ENCODE measurements at places on chromosomes 12 and 14.
A peak's percentile ranks its signal among the peaks of the same experiment; 100 is the strongest.

- no peak for DNase-seq
Observed at GRCh38 chr12:111451649-111452129, 46.0 kb downstream of the SH2B3 start.

DNA sequence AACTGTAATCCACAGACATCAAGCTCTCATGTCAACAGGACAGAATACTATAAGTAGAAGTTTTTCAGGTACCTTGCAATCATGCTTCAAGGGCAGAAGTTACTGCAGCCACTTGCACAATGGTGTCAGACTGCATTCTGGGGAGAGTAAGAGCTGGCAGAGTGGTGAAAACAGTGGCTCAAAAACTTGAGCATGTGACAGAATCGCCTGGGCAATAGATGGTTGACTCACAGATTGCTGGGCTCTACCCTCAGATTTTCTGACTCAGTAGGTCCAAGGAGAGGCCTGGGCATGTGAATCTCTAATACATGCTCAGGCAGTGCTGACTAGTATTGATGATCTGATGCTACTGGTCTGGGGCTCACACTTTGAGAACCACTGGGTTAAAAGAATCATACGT lies 187.8 kb downstream of the TBX5 start:
- no peak for DNase-seq

- no peak for DNase-seq
Observed at GRCh38 chr14:91374879-91375702, 42.5 kb downstream of the CCDC88C start.

DNA sequence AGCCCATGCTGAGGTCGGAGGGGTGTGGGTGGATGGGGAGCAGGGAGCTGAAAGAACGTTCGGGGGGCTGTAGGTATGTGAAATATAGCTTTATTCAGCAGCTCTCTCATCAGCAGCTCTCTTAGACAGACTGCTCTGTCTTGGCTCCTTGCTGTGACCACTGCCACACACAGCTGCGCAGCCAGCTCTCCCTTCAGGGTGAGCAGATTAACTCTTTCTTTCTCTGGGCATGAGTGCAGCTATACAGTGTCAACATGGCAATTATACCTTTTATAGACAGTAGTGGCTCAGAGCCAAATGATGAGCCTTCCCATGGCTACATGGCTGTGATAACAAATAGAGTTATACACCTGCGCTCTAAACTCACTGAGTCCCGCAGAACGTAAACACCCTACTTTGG lies 137.7 kb upstream of the NEDD1 start:
- DNase-seq, result no peak

- DNase-seq, result no peak
Observed at GRCh38 chr14:50533806-50534205, 1.4 kb upstream of the MAP4K5 start.

- DNase-seq, result no peak
Observed at GRCh38 chr12:132169376-132169775, 25.1 kb downstream of the NOC4L start.

- no peak for DNase-seq
Observed at GRCh38 chr14:30521899-30522736, 36.8 kb upstream of the G2E3 start.

GRCh38 chr12:64088431-64089349 lies 133.4 kb downstream of the KICS2 start:
- DNase-seq, result no peak

DNA sequence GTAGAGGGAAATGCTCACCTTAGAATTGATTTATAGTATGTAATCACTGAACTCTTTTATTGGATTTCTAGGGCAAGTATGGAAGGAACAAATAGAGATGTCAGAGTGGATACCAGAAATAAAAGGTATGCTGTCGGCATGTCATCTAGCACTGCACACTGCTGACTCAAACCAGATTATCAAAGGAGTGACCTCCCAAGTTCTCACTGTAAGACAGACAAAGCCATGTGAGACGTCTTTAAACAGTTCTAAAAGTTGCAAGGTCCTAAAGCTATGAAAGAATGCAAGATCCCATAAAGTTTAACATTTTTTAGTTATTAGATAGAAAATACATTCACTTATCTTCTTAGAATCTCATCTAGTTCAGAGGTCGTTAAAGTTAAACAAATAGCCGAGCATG lies 70.0 kb upstream of the CPM start:
- DNase-seq, result no peak

DNA sequence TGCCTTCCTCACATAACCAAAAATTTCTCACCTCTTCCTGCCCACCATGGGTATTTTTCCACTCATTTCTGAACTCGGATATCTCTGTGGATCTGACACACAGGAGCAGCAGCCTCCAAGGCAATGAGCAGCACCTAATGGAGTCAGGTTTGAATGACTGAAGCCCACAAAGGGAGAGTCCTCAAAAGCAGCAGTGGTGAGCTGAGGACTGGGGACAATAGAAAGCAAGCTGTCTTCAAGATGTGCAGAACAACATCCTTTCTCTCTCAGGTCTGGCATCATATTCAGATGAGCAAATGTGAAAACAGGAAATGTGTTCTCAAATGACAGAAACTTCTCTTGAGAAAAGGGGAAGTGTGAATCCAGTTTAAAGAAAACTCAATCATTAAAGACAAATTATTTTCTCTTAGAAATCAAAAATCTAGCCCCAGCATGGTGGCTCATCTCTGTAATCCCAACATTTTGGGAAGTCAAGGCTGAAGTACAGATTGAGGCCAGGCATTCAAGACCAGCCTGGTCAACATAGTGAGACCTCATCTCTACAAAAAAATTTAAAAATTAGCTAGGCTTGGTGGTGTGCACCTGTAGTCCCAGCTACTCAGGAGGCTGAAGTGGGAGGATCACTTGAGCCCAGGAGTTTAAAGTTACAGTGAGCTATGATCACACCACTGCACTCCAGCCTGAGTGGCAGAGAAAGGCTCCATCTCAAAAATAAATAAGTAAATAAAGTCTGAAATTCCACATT lies 54.2 kb downstream of the C12orf42 start:
- DNase-seq, result peak; percentile 16

- no peak for DNase-seq
Observed at GRCh38 chr12:45933504-45933903, 56.9 kb downstream of the SCAF11 start.

DNA sequence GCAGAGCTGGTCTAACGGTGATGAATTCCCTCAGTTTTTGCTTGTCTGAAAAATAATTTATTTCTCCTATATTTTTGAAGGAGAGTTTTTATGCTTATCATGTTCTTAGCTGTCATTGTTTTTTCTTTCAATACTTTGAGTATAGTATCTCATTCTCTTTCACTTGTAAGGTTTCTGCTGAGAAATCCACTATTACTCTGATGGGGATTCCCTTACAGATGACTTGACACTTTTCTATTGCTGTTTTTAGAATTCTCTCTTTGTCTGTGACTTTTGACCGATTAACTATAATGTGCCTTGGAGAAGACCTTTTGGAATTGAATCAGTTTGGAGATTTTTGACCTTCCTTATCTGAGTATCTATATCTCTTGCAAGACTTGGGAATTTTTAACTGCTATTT lies 139.6 kb downstream of the PRKD1 start:
- no peak for DNase-seq

DNA sequence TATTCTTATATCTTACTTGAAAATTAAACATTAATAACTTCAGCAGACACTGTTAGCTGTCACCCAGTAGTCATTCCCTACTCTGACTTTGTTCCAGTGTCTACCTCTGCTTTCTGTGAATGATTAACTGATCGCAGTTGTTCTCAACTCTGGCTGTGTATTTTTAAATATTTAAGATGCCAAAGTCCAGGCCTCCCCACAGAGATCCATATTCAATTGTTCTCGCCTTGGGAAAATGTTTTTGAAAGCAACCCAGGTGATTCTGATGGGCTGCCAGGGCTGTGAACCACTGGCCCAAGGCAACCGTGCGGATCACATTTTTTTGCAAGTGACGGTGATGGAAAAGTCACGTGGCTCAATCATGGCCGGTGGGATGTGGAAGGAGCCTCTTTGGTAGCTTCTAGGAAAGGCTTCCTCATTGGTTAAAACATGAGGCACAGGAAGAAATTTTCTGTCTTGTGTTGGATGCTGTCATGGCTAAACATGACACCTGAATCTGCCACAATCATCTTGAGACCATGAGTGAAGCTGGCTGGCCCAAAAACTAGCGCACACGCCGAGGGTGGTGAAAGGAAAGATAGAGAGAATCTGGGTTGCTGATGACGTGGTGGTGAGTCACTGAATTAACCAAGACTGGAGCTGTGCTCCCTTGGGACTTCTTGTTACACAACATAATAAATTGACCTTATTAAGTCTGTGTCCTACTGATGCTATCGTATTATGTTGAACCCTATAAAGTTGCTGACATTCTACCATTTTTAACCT lies 37.2 kb downstream of the RDH12 start:
- no peak for DNase-seq

GRCh38 chr12:93813972-93814821 lies 137.0 kb downstream of the CRADD start:
- no peak for DNase-seq

DNA sequence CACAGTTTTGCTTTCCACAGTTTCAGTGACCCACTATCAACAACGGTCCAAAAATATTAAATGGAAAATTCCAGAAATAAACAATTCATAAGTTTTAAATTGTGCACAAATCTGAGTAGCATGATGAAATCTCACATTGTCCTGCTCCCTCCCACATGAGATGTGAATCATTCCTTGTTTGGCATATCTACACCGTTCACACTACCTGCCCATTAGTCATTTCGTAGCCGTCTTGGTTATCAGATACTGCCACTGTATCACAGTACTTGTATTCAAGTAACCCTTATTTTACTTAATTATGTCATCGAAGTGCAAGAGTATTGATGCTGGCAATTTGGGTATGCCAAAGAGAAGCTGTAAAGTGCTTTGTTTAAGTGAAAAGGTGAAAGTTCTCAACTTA lies 145.3 kb downstream of the SLC5A8 start:
- no peak for DNase-seq

GRCh38 chr12:73057428-73057827 lies 785.3 kb downstream of the TRHDE start:
- DNase-seq, result no peak

- DNase-seq, result no peak
Observed at GRCh38 chr14:57818511-57818910, 47.4 kb downstream of the SLC35F4 start.
